ENCODE measurements at places on chromosomes 6 and 20.

- no peak for DNase-seq
Observed at GRCh38 chr6:36800223-36801076, 38.8 kb downstream of the CPNE5 start.

GRCh38 chr6:3186974-3187382 is 29.6 kb upstream of the TUBB2A start:
- no peak for DNase-seq

- DNase-seq = no peak
Observed at GRCh38 chr20:2706688-2707352, 14.2 kb downstream of the EBF4 start.

DNA sequence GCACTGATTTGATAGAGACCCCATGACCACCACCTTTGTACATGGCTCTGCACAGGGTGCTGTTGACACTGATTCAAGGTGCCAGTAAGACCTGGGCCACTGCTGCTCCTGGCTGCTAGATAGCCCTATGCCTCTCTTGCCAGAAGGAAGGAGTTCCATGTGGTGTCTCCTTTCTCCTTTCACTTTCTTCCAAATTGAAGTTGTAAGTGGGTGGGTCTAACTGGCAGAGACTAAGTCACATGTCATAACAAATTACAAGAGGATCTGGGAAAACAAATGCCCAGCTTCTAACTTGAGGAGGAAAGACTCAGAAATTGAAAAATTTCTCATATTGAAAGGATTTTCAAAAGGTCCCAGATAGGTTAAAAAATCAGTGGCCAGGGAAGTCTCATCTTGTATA is 116.8 kb downstream of the TFAP2B start:
- no peak for DNase-seq

DNA sequence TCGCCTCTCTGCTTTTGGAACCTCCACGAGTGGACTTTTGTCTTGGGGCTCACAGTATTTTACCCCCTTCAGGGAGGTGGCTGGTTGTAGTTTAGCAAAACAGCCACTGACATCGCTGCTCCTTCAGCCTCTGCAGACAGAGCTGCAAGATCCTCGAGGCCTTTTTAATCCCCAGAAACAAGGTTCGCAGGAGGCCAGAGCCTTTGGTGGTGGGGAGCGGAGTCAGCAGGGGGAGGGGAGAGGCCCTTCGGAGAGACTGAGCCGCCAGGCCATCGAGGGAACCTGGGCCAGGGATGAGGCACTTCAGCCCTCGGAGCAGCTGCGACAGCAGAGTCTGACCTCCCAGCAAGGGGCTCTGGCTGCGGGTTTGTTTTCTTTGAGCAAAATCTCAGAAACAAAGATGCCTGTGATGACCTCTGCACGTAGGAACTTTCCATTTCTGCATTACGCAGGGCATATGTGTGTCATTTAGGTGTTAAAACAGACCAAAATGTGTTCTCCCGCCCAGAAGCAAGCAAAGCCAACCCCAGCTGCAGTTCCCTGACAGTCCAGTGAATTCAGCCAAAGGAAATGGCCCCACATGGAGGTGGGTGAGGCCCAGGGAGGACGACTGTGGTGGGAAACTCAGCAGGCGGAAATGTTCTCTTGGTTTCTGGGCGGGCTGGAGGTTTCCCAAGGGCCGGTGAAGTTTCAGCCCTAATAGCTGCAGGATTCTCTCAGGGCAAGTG is 171.2 kb upstream of the SULF2 start:
- no peak for DNase-seq

DNA sequence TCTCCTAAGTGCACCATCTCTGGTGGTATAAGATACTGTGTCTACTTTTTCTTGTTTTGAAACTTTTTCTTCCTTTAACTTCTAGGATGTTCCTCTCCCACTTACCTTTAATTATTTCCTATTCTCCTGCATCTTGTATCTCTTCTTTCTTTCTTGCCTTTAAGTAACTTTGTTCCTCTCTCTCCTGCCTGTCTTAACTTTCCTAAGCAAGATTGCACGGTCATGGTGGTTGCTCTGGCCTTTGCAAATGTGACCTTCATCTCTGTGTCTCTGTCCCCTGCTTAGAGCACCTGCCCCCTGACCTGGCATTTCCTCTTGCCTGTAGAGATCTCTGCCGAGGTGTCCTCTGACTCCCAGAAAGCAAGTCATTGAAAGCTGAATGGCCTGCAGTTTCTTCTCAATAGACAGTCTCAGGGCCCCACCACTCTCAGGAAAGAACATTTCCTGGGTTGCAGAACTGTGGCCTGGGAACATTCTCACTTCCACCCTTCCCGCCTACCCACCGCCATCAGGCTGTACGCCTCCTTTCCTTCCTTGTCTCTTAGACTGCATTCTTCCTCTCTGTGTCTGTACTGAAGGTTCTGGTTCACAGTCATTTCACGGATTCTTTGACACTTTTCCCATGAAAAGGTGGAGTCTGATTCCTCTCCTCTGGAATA is 12.8 kb downstream of the ZDHHC14 start:
- no peak for DNase-seq

DNA sequence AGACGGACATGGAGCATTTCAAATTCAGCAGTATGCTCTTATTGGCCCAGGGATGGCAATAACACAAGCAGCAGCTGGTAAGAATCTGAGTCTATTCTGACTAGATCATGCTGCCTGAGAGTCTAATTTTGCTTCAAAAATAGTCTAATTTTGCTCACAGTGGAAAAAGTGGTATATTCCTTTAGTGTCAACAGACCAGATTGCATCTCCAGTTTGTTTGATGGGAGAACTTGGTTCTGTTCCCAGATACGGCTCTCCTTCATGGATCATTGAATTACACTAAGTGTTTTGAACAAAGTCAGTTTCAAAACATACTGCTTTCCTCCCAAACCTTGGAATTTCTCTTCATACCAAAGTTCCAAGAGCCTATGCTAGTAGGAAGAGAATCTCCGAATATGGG is 586.1 kb downstream of the RNF144B start:
- no peak for DNase-seq

DNA sequence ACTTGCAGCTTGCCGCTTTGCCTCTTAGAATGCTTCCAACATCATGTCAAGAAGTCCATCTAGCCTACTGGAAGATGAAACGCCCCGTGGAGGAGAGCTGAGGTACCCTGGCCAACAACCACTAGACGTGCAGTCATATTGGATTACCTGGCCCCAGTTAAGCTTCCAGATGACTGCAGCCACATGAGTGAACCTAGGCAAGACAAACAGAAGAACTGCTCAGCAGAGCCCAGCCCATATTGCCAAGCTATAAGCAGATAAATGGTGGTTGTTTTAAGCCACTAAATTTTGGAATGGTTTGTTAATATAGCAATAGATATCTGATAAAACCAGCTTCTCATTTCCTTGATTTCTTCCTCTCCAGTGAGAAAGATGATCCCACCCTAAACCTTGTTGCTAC is 4.7 kb upstream of the DLK2 start:
- no peak for DNase-seq

GRCh38 chr6:80209430-80209829 is 103.0 kb downstream of the BCKDHB start:
- DNase-seq = no peak

GRCh38 chr6:113825781-113826180 is 31.4 kb upstream of the MARCKS start:
- DNase-seq = no peak

- DNase-seq = no peak
Observed at GRCh38 chr20:33871362-33871761, 60.2 kb downstream of the CHMP4B start.

DNA sequence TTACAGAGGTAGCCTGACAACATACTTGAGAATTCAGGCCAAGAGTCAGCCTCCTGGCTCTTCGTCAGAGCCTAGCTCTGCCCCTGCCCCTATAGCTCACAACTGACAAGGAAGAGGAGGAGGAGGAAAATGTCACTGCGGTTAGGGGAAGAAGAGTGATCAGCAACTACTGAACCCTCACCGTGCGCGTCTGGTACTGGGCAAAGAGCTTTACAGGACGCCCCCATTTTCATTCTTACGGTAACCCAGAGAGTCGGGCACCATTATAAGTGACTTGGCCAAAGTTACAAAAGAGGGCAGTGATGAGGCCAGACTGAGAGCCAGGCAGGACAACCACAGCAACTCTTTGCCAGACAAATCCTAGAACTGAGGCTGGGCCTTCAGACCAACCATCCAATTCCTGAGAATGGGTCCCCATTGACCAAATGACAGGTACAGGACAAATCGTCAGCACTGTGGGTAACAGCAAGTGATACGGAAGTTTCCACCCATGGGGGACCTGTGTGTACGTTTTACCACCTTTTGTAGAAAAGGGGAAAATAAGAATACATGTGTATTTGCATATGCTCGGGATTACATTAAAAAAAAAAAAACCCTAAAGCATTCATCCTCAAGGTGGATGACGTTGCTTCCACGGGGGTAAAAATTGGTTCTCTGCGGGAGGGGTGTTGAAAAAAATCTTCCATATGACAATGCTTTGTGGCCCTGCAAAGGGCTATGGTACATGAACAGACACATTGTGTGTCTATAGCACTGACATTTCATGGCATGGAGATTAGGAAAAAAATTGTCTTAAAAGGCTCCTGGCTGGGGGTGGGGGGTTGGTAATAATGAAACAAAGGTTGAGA is 118.0 kb downstream of the NFATC2 start:
- DNase-seq = no peak

DNA sequence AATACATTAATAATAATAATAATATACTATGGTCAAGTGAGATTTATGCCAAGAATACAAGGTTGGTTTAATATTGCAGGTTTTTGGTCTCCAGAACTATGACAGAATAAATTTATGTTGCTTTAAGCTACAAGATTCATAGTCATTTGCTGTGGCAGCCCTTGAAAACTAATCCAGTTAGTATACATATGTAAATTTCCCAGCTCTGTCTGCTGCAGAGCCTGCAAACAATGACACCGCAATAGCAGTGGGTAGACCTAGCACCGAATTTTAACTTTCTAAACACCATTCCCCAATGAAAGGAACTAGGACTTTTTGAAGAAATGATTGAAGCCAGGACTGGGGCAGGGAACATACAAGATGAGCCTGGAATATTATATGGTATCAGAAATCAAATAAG is 647.7 kb upstream of the NRSN1 start:
- no peak for DNase-seq

GRCh38 chr6:147065786-147066185 is 138.4 kb upstream of the STXBP5 start:
- DNase-seq = no peak

GRCh38 chr6:50187351-50187921 is 137.7 kb upstream of the DEFB112 start:
- no peak for DNase-seq

DNA sequence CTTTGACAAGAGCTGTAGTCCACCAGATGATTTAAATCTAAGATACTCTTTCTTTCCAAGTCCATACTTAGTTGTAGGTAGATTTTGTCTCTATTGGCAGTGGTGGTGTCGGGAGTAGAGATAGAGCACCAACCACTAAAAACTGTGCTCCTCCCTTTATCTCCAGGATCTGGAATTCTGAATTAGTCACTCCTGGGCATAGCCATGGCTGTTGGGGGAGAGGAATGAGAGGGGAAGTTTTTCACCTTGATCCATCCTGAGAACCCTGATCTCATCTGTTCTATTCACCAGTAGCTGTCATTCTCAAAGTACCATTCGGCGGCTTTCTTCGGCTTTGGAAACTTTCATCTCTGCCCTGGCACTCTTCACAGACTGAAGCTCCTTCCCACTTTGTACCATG is 35.6 kb upstream of the NKX2-4 start:
- DNase-seq = no peak

DNA sequence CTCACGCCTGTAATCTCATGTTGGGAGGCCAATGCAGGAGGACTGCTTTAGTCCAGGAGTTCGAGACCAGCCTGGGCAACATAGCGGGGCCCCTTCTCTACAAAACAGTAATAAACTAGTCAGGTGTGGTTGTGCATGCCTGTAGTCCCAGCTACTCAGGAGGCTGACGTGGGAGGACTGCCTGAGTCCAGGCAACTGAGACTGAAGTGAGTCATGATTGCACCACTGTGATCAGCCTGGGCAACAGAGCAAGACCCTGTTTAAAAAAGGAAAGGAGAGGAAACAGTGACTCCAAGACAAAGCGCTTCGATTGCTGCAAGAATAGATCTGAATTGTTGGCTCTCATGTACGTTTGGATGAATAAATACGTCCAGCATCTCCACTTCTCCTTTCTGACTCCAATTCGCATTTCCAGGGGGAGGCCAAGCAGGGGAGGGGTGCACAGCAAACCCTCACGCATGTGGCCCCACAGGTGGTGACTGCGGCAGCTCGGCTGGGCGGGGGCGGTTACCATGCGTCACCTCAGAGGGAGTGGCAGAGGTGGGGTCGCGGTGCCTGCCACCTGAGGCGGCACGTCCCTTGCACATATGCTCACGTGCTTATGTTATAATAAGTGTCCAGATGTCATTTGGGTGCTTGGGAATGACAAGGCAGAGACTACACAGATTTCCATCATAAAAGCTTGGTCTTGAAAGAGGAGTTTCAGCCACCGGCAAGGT is 95.1 kb upstream of the MPC1 start:
- no peak for DNase-seq

DNA sequence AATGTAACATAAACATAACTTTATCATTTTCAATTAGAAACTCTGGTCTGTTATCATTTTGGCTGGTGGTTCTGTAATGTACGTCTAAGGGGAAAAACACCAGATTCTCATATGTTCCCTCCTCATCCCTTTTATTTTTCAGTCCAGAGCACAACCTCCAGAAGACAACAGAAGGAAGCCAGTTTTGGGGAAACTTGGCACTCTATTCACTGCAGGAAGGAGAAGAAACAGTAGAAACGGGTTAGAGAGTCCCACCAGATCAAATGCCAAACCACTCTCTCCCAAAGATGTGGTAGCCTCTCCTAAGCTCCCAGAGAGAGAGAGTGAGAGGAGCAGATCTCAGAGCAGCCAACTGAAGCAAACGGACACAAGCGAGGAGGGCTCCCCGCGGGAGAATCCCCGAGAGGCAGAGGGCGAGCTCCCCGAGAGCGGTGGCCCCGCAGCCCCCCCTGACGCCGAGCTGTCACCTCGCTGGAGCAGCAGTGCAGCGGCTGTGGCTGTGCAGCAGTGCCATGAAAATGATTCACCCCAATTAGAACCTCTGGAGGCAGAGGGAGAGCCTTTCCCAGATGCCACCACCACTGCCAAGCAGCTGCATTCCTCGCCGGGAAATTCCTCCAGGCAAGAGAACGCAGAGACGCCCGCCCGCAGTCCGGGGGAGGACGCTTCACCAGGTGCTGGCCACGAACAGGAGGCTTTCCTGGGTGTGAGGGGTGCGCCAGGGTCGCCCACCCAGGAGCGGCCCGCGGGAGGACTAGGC is 117.8 kb downstream of the RTN4IP1 start:
- DNase-seq = no peak

DNA sequence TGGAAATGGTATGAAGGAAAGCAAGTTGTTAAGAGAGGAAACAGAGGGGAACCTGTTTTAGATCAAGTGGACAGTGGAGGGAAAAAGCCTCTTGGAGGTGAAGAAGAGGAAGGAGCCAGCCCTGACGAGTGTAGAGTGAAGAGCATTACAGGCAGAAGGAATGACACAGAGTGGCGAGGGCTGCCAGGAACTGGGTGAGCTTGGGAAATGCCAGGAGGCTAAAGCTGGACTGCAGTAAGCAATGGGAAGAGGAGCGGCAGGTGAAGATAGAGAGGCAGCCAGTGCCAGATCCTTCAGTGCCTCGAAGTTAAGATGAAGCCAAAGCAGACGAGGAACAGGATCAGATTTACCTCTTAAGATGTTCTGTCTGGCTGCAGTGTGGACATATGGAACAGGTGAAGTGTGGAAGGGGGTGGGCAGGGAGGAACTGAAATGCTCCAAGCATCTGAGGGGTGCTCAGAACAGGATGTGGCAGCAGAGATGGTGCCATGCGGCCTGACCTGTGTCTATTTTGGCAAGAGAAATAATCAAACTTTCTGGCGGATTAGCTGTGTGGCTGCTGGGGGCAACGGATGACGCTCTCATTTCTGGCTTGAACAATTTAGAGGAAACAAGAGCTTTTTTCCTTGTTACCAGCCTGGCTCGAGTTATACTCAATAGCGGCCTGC is 748.4 kb downstream of the PTPRT start:
- no peak for DNase-seq

All from stimulated activated CD4-positive, alpha-beta T cell treated with anti-CD3 and anti-CD28 coated beads, Interleukin-1b, Interleukin-23, amount 100 ng/mL, for 24 hours (primary cell).